Left lung (tissue), 14 donors: ENCODE measurements at places on chromosomes 13 and 19. TPM values are rescaled to one million over a fixed set of nuclear protein-coding genes. Genes with fewer than 3 reads are reported as not detected.

Gene LILRA1
- 0.55 TPM for polyA plus RNA-seq

GRCh38 chr13:77476456-77476855, 59.0 kb upstream of the SCEL start:
- DNase-seq: no peak

DNA sequence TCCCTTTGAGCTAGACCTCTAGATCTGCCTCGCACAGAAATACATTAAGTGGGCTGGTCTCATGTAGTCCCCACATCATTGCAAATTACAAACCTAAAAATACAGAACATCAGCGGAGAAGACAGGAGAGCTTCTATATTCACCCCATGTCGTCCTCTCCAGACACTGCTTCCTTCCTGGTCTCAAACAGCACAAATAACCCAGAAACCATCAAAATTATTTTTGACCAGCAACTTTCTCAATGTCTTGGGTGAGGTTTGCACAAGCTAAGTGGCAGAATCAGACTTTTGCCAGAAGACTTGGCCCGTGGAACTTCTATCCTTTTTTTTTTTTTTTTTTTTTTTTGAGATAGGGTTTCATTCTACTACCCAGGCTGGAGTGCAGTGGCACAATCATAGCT, 28.2 kb downstream of the CLEC17A start:
- no peak for DNase-seq

Gene RTBDN
- 0.20 TPM for polyA plus RNA-seq

GRCh38 chr13:109145631-109146030, 516.2 kb downstream of the MYO16 start:
- DNase-seq: no peak
